ENCODE measurements at places on chromosomes 6 and 20.

- no peak for DNase-seq
These were observed 3.0 kb upstream of the TSPYL1 start for GRCh38 chr6:116282698-116283097.

- no peak for DNase-seq
These were observed 160.2 kb upstream of the MARCKS start for GRCh38 chr6:113696960-113697359.

DNA sequence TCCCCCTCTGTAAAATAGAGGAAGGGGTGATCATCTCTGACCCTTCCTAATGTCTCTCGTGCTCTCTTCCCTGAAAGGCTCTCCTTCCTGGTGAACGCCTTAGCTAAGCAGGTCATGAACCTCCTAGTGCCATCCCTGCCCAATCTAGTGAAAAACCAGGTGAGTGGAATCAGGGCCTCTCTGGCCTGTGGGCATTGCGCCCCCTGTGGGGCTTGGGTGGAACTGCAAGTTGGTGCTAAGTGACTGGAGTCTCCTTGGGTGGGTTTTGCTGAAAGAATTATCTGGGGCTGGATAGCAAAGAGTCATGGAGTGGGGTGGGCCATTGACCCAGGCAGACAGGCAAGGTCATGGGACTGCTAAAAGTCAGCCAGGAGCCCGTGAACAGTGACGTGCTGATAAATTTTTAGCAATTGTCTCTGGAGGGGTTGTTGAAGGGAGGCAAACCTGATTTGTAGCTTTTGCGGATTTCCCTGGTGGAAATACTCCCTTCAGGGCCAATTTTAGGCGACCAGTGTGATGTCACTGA lies 8.9 kb downstream of the BPIFB1 start:
- DNase-seq, result peak; percentile 59

GRCh38 chr6:3108746-3109414 lies 9.6 kb upstream of the BPHL start:
- no peak for DNase-seq

- DNase-seq, result no peak
These were observed 39.0 kb upstream of the ANGPT4 start for GRCh38 chr20:955111-955510.

- DNase-seq, result no peak
These were observed 189.6 kb upstream of the FBXL4 start for GRCh38 chr6:99137314-99137713.

GRCh38 chr20:56352345-56353055 lies 6.3 kb upstream of the FAM210B start:
- DNase-seq, result no peak

GRCh38 chr6:88650029-88650619 lies 313.3 kb downstream of the RNGTT start:
- no peak for DNase-seq

- DNase-seq, result no peak
These were observed 56.5 kb downstream of the ERMARD start for GRCh38 chr6:169807699-169808607.

- DNase-seq, result no peak
These were observed 114.7 kb upstream of the AFDN start for GRCh38 chr6:167711768-167712730.

- no peak for DNase-seq
These were observed 266.7 kb upstream of the THEMIS start for GRCh38 chr6:128167552-128167951.

DNA sequence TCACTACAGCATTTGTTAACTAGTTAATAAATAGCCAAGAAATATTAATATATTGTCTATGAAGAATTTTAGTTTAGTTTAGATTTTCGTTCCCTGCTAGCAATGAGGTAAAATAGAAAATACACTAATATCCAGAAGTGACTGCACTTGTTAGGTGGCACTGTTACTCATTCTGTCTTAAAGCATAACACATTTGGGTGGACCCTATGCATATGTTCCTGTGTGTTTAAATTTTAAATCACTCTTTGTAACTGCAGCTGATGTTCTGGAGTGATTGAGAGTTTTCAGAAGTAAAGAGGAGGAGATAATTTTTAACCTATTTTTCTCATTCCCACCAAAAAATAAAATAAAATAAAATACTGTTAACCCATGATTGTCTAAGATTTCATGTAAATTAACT lies 73.9 kb upstream of the SOX4 start:
- no peak for DNase-seq

GRCh38 chr20:25055711-25056495 lies 2.0 kb downstream of the ACSS1 start:
- no peak for DNase-seq

DNA sequence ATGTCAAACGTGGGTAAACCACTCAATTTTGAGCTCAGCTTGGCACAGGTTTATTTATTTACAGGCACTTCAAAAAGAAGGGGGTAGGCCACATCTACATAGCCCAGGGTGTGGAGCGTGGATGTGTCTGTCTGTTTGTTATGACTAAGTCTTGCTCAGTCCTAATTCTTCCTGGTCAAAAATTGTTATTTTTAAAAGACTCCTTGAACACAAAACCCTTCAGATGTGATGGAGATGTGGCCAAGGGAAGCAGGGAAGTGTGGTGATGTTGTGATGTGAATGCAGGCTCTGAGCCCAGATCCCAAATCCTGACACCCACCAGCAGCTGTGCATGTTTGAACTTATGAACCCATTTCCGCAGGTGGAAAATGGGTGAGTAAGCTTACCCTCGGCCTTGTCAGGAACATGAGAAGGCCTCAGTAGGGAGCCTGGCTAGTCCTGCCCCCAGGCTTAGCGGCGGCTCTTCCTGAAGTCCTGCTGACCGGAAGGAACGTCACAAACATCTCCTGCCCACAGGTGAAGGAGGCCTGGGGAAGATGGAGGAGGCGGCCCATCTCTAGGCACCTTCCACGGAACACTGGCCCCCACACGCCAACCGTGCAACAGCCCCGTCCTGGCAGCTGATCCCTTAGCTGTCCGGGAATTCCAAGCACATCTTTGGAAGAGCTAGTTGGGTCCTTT lies 119.7 kb downstream of the MYLK4 start:
- DNase-seq, result no peak

GRCh38 chr20:11153819-11154218 lies 480.0 kb upstream of the JAG1 start:
- no peak for DNase-seq

GRCh38 chr6:4352731-4353130 lies 217.4 kb upstream of the ECI2 start:
- DNase-seq, result no peak

GRCh38 chr20:49979030-49979832 lies 3.5 kb upstream of the SNAI1 start:
- DNase-seq, result peak; percentile 76

DNA sequence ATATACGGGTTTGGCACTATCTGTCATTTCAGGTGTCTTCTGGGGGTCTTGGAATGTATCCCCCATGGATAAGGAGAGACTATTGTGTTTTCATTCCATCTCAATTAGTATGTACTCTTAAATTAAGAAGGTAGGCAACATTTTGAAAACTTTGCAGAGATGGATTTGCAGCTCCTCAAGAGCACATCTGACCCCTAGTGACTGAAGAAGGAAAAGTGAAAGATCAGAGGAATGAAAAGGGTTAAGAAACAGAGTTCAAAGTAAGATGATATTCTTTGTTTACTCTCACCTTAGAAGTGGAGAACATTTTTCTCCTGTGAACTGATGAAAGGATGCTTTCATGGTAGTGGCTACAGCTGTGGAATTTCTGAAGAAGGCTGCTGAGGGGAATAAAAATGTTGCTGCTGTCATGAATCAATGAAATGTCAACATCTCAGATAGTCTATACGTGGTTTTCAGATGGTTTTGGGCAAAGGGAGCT lies 41.5 kb downstream of the SH3BGRL2 start:
- no peak for DNase-seq

GRCh38 chr20:48178633-48179032 lies 393.4 kb upstream of the SULF2 start:
- no peak for DNase-seq

DNA sequence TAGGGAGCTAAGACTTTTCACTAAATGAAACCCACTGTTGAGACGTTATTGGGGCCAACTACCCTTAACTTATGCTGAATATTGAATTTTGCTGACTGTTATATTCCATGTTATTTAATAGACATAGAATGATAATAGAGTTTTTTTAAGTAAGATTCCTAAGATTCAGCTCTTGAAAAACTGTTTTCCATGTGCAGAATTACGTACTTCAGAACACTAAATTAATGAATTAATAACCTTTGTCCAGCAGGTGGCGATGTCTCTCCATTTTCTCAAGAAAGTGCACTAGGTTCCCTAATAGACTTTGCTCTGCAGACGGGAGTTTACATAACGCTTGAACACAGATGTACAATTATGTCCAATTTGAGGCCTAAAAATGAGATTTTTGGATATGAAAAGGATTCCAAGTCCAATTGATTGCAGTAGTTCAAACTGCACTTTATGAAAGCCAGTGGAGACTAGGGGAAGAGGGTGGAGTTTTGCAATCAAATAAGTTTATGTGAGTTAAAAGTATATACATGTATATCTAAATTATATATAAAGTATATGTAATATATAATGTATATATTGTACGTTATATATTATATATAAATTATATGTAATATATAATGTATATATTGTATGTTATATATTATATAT lies 282.1 kb downstream of the UST start:
- DNase-seq, result peak; percentile 1

- no peak for DNase-seq
These were observed 25.6 kb downstream of the FILIP1 start for GRCh38 chr6:75467966-75468365.

DNA sequence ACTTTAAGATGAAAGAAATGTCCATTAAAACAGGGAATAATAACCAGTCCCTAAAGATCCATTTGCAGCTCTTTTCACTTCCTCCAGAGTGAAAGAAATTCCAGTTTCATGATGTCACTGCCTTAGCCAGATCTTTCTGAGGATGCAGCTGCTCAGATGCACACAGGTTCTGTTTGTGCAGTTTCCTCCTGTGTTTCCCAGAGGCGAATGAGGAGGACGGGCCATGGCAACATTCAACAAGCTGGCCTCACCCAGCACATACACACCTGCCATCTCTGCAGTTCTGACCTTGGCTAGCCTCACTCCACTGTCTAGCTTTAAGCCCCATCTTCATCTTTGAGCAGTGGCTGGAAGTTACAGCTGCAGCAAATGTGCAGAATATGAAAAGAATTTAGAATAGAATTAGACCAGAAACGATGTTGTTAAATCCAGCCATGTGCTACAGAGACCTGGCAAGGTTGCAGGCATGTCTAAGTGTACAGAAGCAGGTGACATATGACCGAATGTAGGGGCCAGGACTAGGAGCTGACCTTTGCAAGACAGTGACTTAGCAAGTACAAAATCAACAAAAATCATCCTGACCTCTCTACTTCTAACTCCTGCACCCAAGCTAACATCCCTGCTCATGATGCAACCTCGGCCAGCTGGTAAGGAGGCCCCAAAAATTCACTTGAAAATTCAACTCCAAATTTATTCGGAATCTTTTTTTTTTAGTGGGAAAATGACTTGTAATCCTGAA lies 35.0 kb downstream of the FAM50B start:
- DNase-seq, result no peak

- DNase-seq, result no peak
These were observed 96.2 kb upstream of the EYS start for GRCh38 chr6:65803186-65803585.

DNA sequence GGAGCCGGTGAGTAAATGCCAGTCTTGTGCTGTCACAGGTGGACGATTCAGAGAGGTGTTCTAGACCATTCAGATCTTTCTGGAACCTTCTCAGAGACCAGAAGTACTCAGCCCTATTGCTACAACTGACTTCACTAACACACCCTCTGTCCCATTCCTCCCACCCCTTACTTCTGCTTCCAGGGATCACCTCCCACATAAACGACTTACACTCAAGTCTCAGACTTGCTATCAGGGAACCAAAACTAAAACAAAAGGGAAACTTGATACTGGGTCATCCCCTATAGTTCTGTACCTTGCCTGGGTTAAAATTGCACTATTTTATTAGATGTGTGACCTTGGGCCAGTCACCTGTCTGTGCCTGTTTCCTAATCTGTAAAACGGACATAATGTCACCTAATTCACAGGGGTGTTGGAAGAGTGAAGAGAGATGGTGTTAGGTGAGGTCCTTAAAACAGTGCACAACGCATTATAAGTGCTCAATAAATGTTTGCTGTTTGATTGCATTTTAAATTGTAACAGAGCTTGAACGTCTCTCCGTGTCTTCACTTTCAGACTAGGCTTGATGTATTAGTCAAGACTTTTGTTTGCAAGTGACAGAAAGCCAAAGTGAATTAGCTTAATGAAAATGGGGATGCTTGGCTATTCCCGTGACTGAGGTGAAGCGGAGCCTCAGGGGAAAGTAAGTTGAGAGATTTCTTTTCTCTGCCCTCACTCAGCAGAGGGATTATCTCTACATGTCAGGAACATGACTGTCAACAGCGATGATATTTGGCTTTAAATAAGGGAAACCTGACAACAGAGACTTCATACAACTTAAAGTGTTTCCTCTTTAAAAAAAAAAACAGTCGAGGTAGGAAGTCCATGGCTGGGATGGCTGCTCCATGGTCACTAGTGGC lies 3.0 kb upstream of the SRXN1 start:
- no peak for DNase-seq

GRCh38 chr20:31712564-31713311 lies 9.9 kb downstream of the BCL2L1 start:
- DNase-seq, result no peak

Measured in stimulated activated naive CD4-positive, alpha-beta T cell (primary cell).